Activated CD4-positive, alpha-beta T cell treated with anti-CD3 and anti-CD28 coated beads, Interleukin-2, amount 50 U/mL, for 1 hour (primary cell): ENCODE measurements at places on chromosomes 11 and 22.

DNA sequence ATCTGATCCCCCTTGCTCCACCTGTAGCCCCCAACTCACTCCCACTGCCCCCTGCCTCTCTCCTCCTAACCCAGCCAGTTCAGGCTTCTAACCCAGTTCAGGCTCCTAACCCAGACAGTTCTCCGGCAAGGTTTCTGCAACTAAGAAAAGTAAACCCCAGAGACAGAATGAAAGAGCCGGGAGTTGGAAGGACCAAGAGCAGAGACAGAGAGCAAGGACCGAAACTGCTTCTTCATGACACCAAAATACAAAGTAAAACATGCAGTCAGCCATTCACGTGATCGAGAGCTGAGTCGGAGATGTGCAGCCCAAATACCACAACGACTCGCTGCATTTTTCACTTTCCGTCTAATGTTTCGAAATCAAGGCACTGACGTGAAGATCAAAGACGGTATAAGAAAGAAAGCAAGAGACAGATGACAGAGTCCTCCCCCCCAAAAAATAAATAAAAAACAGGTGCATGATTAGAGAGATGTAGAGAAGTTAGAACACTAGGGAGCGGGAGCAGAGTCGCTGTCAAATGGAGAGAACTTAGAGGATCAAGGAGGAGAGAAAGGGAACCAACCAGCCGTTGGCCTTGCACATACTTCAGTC, 884 bp downstream of the IL10RA start:
- DNase-seq, result peak; percentile 54

- no peak for DNase-seq
Measured at GRCh38 chr22:31295360-31295759, 3.1 kb upstream of the PIK3IP1 start.

DNA sequence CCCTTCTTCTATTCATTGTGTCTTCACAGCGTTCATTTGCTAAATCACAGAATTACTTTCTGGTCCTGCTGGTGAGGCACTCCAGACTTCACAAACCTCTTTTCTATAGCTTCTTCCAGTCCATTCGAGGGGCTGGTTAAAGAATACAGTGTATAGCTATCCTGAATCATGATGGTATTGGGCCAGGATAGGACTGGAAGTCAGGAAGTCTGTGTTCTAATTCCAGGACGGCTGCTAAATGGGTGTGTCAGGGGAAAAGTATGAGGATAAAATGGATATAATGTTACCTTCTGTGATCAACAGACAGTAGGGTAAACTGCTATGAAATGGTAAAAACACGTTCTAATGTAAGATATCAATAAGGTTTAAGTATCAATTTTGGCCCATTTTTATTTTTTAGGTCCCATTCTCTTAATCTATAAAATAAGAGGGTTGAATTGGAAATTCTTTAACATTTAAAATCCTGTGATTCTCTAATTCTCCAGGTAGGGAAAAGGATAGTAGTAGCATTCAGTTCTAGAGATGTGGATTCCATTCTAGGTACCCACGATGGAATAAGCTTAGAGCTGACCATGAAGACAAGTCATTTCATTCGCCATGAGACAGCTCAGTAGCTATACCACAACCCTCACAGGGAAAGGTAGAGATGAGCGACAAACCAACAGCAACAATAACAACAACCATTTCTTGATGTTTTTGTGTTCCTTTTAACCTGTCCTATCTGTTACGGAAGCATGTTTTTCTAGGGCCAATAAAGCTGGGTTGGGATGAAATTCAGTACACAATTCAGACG, 96.1 kb downstream of the SLC1A2 start:
- no peak for DNase-seq

- no peak for DNase-seq
Measured at GRCh38 chr11:48142889-48143288, 73.7 kb upstream of the OR4B1 start.

DNA sequence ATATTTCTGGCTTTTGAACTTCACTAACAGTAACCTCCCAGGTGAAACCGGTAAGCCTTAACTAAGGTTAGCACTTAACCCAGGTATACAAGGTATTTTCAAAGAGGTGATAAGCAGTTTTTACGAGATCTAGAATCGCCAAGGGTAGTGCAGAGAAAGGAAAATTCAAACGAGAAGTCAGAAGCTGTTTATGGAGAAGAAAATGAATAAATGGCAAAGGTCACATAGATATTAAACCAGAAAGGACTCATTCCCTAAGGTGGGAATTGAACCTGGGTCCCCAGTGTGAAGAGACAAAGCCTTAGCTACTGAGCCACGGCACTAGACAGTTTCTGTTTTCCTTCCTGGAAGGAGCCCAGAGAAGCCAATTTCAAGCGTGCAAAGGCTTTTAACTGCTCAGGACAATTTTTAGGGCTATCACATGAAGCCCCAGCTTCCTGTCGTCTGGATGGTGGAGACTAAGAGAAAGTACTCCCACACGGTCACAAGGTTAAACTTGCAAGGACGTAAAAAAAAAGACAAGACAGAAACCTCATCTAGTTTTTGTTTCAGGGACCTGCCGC, 5.7 kb upstream of the C1QTNF6 start:
- DNase-seq, result no peak
